ENCODE measurements at places on chromosomes 13 and 19. TPM values are rescaled to one million over a fixed set of nuclear protein-coding genes. Genes with fewer than 3 reads are reported as not detected.

KEAP1 gene
- 74.5 TPM for total RNA-seq

PLIN3 gene
- 26.7 TPM for total RNA-seq

ZNF222 gene
- total RNA-seq = 4.6 TPM

- peaks cover 15% of the 10 kb centered on the region for H3K4me1 ChIP-seq
- DNase-seq = no peak
- H3K27ac ChIP-seq = no peak overlapping the region
- H3K4me3 ChIP-seq = no peak overlapping the region
- no peaks in the 10 kb centered on the region for H3K36me3 ChIP-seq
Measured at GRCh38 chr13:35841060-35841521, 290.1 kb downstream of the DCLK1 start.

- H3K36me3 ChIP-seq = no peaks in the 10 kb centered on the region
- DNase-seq = peak; percentile 76
- no peaks in the 10 kb centered on the region for H3K27me3 ChIP-seq
- peaks cover 62% of the 10 kb centered on the region for H3K4me1 ChIP-seq
- peak overlapping the region; percentile 95 for H3K27ac ChIP-seq
Measured at GRCh38 chr19:6056801-6057650, 53.3 kb downstream of the RFX2 start.

DNA sequence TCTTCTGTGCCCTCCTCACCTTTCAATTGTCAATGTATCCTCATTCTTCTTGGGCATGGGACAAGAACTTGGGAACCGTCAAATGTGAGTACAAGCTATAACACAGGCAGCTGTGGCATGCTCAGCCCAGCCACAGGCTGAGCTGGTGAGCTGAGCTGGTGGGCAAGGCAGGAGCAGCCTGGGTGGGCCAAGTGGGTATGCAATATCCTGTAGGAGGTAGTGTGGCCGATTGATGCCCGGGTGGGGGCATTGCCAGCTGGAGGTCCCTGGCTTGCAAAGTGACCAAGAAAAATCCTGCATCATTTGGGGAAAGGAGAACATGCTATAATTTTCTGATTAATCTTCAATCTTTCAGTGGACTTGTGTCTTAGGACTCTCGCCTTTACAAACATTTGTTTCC lies 507.2 kb upstream of the SLC10A2 start:
- no peak overlapping the region for H3K4me3 ChIP-seq
- no peaks in the 10 kb centered on the region for H3K36me3 ChIP-seq
- H3K4me1 ChIP-seq = no peaks in the 10 kb centered on the region
- H3K27ac ChIP-seq = no peak overlapping the region
- H3K27me3 ChIP-seq = no peaks in the 10 kb centered on the region

DNA sequence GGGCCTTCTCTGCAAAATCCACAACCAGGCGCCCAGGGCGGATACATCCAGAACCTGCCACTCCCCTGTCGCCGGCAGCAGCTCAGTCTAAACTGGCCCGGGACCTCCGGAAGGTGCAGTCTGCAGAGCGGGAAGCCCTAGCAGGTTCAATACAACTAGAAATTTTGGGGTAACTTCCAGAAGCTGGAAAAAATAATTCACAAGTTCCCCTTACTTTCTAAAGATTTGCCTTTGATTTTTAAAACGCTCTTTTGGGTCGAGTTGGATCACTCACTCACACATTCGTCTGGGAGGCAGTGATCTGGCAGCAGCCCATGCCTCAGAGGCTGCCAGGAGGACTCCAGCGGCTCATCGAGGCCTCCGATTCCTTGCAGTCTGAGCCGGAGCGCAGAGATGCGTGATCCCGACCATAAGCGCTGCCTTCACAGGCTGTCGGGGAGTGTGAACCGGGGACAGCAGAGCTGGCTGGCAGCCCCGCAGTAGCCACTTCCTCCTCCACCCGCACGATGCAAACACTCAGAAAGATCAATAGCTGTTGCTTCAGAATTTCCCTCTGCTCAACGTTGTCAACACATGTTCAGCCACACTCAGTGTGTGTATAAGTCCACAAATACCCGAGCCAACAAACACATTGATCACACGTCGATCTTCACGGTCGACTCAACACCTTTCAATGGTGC lies 35.6 kb upstream of the ZNF507 start:
- H3K4me1 ChIP-seq = no peaks in the 10 kb centered on the region
- peaks cover 77% of the 10 kb centered on the region for H3K27me3 ChIP-seq
- no peak overlapping the region for H3K27ac ChIP-seq
- H3K4me3 ChIP-seq = no peak overlapping the region
- DNase-seq = no peak
- no peaks in the 10 kb centered on the region for H3K36me3 ChIP-seq

GRCh38 chr19:57583521-57584416 lies at the start of gene ZIK1:
Gene ZIK1, plus strand, starts transcription at chr19:57584145. Its CDS starts 212 bp downstream, at chr19:57584357.
- DNase-seq = peak; percentile 92
- peaks cover 23% of the 10 kb centered on the region for H3K4me1 ChIP-seq
- H3K36me3 ChIP-seq = peaks cover 34% of the 10 kb centered on the region
- peak within 1 kb of the TSS; percentile 88 for H3K4me3 ChIP-seq
- H3K27me3 ChIP-seq = no peaks in the 10 kb centered on the region
- H3K27ac ChIP-seq = peak within 1 kb of the TSS; percentile 82

GRCh38 chr13:47038188-47038587 lies 141.3 kb upstream of the HTR2A start:
- DNase-seq = no peak
- H3K4me3 ChIP-seq = no peak overlapping the region
- no peaks in the 10 kb centered on the region for H3K27me3 ChIP-seq
- no peaks in the 10 kb centered on the region for H3K36me3 ChIP-seq
- no peaks in the 10 kb centered on the region for H3K4me1 ChIP-seq

UBE2L5 gene
- not detected for total RNA-seq

DNA sequence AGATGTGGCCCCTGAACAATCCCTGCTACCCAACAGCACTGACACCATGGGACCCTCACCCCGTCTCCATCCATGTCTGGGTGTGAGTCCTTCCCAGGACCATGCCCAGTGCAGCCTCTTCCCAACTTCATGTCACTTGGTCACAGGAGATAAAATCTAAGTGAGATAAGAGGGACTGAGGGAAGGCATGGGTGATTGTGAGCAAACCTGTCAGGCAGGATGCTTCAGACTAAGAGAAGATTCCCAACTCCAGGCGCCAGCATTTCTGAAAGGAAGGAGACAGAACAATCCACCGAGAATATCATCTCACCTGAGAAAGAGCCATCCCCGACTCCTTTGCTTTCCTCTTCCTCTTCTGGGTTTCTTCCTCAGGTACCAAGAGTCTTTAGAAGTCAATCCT lies 7.5 kb downstream of the ZNF320 start:
- H3K27me3 ChIP-seq = no peaks in the 10 kb centered on the region
- no peaks in the 10 kb centered on the region for H3K4me1 ChIP-seq
- no peak overlapping the region for H3K4me3 ChIP-seq
- peaks cover 72% of the 10 kb centered on the region for H3K36me3 ChIP-seq

PTH2 gene
- not detected for total RNA-seq

PAK4 gene
- 17.0 TPM for total RNA-seq

ZNF562 gene
- 19.5 TPM for total RNA-seq

DNA sequence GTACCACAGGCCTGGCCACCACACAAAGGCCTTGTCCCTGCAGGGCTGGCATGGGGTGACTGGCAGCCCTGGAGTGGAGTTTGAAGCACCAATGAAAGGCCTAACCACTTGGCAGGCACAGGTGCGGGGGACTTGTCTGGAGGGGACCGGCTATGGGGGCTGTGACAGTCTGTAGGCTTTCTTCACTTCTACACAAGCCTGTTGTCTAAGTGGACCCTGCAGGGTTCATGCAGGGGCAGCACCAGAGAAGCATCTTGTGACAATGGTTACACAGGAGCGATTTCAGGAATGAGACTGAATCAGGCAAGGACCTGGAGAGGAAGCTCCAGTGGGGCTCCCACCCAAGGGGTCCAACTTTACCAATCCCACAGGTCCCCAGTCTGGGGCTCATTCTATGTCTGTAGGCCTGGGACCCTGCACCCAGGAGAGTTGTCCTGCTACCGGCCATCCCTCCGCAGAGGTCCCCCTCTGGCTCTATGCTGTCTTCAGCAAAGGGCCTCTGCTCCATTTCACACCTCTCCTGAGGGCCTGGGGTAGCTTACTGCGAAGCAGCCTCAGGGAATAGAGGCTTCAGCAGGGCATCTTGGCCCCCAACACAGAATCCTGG lies 2.3 kb upstream of the ZNF837 start:
- H3K4me3 ChIP-seq = no peak overlapping the region
- DNase-seq = no peak
- H3K27ac ChIP-seq = no peak overlapping the region
- H3K27me3 ChIP-seq = no peaks in the 10 kb centered on the region

LRRC63 gene
- total RNA-seq = not detected

IGFL1 gene
- total RNA-seq = not detected

RUBCNL gene
- total RNA-seq = 0.38 TPM

GRCh38 chr13:73336773-73337172 lies 278.0 kb downstream of the KLF5 start:
- H3K36me3 ChIP-seq = no peaks in the 10 kb centered on the region
- no peak for DNase-seq
- no peaks in the 10 kb centered on the region for H3K4me1 ChIP-seq
- H3K27me3 ChIP-seq = no peaks in the 10 kb centered on the region

NLRP9 gene
- total RNA-seq = not detected

- peak overlapping the region; percentile 96 for H3K27ac ChIP-seq
- H3K4me3 ChIP-seq = no peak overlapping the region
- H3K27me3 ChIP-seq = no peaks in the 10 kb centered on the region
- DNase-seq = no peak
Measured at GRCh38 chr19:18319591-18320135, 3.2 kb downstream of the LSM4 start.

ZNF726 gene
- total RNA-seq = 0.30 TPM

GRCh38 chr13:58476206-58476918 lies 844.8 kb downstream of the PCDH17 start:
- no peak for DNase-seq
- no peak overlapping the region for H3K4me3 ChIP-seq
- H3K36me3 ChIP-seq = no peaks in the 10 kb centered on the region
- no peaks in the 10 kb centered on the region for H3K4me1 ChIP-seq
- no peaks in the 10 kb centered on the region for H3K27me3 ChIP-seq
- no peak overlapping the region for H3K27ac ChIP-seq

DNA sequence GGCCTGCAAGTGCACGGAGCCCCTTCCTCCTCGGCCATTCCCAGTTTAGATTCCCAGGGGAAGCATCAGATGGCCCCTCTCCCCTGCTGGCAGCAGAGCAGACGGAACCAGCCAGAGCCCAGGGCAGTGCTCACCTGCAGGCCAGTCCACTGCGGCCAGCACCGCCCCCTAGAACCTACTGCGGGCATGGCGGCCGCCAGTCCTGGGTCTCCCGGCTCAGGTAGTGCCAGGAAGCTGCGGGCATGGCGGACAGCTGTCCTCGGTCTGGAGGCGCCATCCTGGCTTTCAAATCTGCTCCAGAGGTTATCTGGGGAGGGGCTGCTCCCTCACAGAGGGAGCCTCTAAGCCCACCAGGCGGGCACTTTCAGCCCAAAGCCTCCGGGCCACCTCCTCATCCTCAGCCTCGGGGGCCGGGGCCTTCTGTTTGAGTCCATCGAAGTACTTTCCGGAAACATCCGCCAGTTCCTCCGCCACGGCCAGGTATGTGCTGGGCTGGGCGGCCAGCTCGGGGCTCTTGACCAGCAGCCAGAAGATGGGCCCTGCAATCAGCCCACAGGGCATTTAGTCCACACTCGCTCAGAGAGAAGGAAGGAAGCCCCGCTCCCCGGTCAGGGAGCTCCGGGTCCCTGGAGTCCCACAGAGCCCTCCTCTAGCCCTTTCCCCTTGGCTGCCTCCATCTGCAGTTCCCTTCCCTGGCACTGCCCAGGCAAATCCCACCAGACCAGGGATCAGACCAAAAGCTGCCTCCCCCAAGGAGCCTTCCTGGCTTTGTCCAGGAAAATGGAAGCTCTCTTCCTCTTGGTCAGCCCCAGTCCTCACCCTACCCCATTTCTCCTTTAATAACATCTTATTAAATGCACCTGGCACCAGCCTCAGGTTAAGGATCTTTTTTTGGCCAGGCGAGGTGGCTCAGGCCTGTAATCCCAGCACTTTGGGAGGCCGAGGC lies 7.0 kb upstream of the GP6 start:
- H3K36me3 ChIP-seq = peaks cover 94% of the 10 kb centered on the region
- no peak for DNase-seq
- H3K4me3 ChIP-seq = no peak overlapping the region
- H3K4me1 ChIP-seq = no peaks in the 10 kb centered on the region
- H3K27me3 ChIP-seq = no peaks in the 10 kb centered on the region
- no peak overlapping the region for H3K27ac ChIP-seq

NKPD1 gene
- 0.05 TPM for total RNA-seq

MAST1 gene
- not detected for total RNA-seq

REEP6 gene
- 1.9 TPM for total RNA-seq

DNA sequence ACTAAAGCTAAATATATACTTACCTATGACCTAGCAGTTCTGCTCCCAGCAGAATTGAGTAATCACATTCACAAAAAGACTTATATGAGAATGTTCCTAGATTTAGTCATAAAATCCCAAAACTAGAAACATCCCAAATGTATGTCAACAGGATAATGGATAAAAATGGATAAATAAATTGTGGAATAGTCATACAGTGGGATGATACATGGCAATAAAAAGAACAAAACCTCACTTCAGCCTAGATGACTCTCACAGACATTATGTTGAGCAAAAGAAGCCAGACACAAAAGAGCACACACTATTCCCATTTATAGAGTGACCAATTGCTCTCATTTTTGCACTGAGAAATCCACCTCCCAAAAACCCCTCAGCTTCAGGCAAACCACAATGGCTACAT lies 352.4 kb upstream of the HTR2A start:
- no peaks in the 10 kb centered on the region for H3K36me3 ChIP-seq
- no peak overlapping the region for H3K4me3 ChIP-seq
- no peak for DNase-seq
- no peak overlapping the region for H3K27ac ChIP-seq
- H3K27me3 ChIP-seq = no peaks in the 10 kb centered on the region
- no peaks in the 10 kb centered on the region for H3K4me1 ChIP-seq

ARHGAP45 gene
- total RNA-seq = 4.8 TPM

- no peak overlapping the region for H3K27ac ChIP-seq
- no peaks in the 10 kb centered on the region for H3K4me1 ChIP-seq
- no peak for DNase-seq
- H3K4me3 ChIP-seq = no peak overlapping the region
- H3K36me3 ChIP-seq = no peaks in the 10 kb centered on the region
- H3K27me3 ChIP-seq = no peaks in the 10 kb centered on the region
Measured at GRCh38 chr13:94112731-94113130, 366.8 kb downstream of the DCT start.

TDRD12 gene
- not detected for total RNA-seq

GRCh38 chr13:32535115-32535514 lies 3.5 kb downstream of the N4BP2L2 start:
- peak overlapping the region; percentile 80 for H3K4me3 ChIP-seq
- DNase-seq = no peak
- H3K36me3 ChIP-seq = peaks cover 25% of the 10 kb centered on the region
- peaks cover 90% of the 10 kb centered on the region for H3K4me1 ChIP-seq
- no peaks in the 10 kb centered on the region for H3K27me3 ChIP-seq

IRGC gene
- not detected for total RNA-seq

IL4I1 gene
- not detected for total RNA-seq

- H3K36me3 ChIP-seq = no peaks in the 10 kb centered on the region
- H3K27me3 ChIP-seq = no peaks in the 10 kb centered on the region
- no peaks in the 10 kb centered on the region for H3K4me1 ChIP-seq
- H3K27ac ChIP-seq = no peak overlapping the region
- H3K4me3 ChIP-seq = no peak overlapping the region
Measured at GRCh38 chr13:103358255-103358932, 292.2 kb upstream of the SLC10A2 start.

Measured in left ventricle myocardium inferior (tissue), 1 donor.